Stimulated activated CD8-positive, alpha-beta memory T cell treated with anti-CD3 and anti-CD28 coated beads, Interleukin-7, amount 100 ng/mL, for 48 hours (primary cell): ENCODE measurements at places on chromosomes 1 and 21.

DNA sequence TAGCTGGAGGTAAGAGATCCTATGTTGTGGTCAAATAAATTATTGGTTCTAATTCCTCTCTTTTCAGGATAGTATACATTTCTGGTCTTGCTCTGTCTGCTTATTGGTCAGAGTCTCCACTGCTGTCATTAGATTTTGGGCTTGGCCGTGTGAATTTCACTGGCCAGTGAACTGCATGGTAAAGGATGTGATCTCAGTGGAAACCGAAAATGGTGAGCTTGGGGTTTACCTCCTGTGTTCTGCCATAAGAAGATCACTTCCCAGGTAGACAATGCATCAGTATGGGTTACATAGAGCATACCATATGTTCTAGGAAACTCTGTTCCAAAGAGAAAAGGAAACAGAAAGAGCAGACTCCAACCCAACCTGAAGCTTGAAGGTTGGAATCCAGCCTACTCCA is 1123.3 kb upstream of the B3GALT2 start:
- DNase-seq: no peak

DNA sequence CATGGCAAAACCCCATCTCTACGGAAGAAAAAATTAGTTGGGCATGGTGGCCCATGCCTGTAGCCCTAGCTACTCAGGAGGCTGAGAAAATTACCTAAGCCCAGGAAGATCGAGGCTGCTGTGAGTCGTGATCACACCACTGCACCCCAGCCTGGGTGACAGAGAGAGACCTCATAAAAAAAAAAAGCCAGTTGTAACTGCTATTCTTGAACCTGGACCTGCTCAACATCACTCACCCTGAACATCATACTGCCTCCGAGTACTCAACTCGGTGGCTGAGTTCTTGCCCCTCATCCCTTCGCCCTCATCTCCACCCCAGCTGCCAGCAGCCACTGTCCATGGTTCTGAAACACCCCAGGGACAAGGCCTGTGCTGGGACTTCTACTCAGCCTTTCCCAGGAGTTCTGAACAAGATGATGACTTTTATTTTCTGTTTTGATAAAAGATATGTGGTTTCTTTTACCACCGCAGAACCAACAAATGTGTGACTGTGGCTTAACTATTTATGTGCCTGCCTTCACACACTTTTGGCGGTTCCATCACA is 5.4 kb upstream of the DISP3 start:
- DNase-seq: no peak

- no peak for DNase-seq
These were observed 7.7 kb upstream of the HTR1D start for GRCh38 chr1:23224739-23225648.

DNA sequence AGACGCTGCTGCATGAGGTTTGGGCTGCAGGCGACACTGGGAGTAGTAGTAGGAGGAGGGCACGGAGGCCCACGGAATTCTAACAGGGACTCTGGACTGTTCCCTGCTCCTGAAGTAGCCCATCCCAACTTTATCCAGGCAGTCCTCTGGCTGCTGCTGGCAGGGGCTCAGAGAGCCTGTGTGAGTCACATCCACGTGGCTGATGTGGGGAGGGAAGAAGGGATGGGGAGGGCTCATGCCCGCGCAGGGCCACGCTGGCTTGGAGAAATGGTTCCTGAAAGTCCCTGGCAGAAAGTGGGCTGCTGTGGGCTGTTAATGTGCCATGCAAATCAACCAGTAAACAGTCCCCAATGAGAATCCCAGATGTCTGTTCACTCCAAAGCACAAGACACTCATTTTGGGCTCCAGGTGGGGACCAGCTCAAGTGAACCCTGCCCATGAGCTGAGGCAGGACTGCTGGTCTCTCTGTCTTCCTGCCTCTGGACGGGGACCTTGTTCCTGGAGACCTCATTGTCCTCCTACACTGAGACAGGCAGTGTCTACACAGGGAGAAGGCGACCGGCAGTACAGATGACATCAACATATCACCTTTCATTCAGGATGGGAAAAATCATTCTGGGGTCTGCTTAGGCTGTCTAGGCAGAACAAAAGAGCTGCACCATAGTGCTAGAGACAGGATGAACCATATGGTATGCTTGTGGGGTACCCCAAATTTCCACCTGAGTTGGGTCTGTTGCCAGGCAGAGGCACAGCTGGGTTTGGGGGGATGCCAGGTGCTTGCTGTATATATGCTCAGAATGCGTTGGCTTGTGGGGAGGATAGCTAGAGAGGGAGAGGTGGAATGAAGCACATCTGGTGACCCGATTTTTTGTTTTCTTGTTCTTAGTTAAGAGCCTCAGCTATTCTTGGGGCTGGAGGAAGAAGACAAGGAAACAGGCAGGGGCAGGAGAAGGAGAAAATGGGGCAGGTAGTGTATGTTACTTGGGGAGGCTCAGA is 57.9 kb upstream of the FMOD start:
- no peak for DNase-seq
